ENCODE measurements at places on chromosomes 7 and 10.
A peak's percentile ranks its signal among the peaks of the same experiment; 100 is the strongest.

DNA sequence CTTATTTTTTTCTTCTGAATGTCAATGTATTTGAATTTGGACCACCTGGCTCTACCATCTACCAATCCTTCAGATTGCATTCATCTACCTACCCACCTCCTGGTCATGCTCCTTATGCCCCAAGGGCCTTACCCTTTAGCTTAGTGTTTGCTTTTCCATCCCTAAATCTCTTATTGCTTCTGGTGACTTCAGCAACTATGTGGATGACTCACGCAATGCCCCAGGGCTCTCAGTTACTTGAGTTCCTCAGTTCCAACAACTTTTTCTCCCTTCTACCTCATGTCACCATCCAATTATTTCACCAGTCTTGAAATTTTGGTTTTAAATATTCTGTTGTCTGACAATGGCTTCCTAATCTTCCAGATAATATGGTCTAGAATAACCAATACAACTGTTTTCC is 118.9 kb downstream of the CFAP58 start:
- DNase-seq, result no peak

- no peak for DNase-seq
Measured at GRCh38 chr7:116169060-116169459, 41.3 kb upstream of the TES start.

DNA sequence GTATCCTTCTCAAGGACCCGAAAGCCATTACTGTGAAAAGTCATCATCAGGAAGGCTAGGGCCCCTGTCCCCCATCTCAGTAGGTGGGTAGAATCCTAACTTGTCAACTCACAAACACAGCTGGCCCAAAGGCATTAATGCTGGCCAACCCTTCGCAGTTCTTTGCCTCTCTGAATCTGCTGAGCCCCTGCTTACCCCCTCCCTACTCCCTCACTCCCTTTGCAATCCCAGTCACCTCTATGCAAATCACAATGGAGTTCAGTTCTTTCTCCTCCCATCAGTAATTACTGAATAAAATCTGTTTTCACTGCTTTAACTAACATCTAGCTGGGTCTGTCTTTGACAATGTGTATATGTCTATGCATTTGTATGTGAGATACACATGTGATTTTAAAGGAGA is 38.1 kb upstream of the AOAH start:
- no peak for DNase-seq

- DNase-seq, result no peak
Measured at GRCh38 chr10:63266391-63267316, 133.5 kb downstream of the NRBF2 start.

DNA sequence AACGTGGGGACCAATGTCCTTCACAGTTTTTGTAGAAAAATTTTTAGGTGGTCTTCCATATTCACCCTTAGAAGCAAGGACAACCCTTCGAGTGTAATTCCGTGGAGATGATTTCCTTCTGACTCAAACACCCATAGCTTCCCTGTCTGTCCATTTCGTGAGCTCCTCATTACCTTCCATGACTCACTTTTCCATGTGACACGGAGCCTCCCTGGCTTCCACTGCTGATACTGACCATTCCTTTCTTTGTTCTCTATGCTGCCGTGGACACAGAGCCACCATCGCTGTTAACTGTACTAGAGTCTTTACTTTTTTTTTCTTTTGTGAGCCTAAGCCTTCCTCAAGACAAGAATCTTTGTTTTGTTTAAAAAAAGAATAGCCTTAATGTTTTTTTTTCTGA is 12.5 kb upstream of the ARMS2 start:
- DNase-seq, result no peak

DNA sequence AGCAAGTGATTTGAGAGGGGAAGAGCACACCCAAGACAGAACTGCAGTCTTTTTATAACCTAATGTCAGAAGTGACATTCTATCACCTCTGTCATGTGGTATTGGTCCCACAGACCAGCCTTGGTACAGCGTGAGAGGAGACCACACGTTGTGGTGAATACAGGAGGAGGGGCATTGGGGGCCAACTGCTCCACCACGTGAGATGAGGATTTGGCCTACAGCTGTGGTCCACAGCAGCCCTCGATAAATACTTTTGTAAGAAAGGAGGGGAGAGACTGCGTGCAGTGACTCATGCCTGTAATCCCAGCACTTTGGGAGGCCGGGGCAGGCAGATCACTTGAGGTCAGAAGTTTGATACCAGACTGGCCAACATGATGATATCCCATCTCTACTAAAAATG is 243.1 kb downstream of the FGFR2 start:
- DNase-seq, result no peak

GRCh38 chr7:142720172-142720773 is 29.0 kb upstream of the PRSS1 start:
- no peak for DNase-seq

DNA sequence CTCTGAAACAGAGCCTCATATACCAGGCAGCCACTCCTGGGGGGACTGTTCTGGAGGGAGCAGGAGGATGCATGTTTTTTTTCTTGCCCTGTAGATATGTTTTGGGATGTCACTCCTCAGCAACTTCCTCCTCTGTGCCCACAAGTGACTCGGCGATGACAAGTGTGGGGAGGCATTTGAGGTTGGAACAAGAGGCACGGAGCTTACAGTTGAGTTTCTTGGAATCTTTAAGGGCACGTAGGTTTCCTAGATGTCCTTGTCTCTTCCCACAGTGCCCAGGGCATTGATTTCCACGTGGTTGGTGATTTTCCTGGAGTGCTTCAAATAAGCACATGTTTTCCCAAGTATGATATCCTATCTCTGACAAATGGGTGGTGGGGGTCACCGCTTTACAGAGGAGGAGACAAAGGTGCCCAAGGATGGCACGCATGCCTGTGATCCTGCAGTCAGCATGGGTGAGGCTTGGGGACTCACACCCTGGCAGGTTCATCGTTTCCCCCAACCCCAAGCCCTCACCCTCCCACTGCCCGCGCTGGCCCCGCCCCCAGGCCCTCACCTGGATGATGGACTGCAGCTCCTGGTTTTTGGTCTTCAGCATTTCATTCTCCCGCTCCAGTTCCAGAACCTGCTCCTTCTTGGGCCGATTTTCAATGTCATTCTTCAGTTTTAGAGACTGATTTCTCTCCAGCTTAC is 95.2 kb upstream of the GNA12 start:
- DNase-seq, result peak; percentile 33

DNA sequence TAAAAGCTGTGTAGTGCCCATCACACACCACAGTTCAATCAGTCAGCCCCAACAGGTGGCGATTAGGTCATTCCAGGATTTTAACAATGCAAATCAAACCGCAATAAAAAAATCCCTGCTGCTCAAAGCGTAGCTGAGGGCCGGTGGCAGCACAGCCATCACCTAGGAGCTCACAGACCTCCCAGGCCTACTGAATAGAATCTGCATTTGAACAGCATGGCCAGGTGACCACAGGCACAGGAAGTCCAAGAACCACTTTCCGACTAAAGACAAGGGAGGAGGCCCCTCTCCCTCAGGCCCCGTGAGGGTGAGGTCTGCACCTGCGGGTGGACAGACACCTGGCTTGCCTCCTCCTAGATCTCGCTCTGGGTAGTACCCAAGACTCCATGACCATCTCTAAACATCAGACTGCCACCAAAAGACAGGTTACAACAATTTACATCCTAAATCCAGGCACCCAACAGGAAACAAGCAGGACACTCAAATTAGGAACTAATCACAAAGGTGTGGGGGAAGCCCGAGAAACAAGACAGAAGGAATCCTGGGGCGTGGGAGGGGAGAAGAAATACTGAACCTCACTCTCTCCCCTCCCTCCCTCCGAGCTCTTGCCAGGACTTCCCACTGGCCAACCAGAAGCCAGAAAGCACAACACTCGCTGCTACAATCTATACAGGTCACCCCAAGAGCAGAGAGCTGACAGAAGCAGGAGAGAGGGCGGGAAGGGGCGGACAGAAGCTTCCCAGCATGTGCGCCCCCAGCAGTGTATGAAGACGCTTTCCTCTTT is 19.2 kb downstream of the GNA12 start:
- no peak for DNase-seq

- no peak for DNase-seq
Measured at GRCh38 chr10:103792547-103792946, 62.8 kb downstream of the SH3PXD2A start.

DNA sequence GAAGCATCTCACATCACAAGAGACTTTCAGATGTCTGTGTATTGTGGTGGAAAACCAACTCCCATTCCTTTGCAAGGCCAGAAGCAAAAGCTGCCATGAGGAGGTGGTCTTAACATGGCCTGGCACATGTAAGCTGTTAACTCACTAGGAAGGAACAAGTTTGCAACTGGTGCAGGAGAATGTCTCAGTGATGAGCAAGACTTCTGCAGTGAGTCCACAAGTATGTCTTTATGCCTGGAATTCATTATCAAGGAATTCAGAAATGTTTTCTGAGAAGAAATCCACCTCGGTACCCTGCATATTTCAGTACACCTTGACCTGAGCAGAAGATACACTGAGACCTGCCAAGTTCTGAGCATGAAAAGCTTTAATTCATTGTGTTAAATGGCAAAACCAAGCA is 1033.1 kb downstream of the NRG3 start:
- DNase-seq, result no peak

DNA sequence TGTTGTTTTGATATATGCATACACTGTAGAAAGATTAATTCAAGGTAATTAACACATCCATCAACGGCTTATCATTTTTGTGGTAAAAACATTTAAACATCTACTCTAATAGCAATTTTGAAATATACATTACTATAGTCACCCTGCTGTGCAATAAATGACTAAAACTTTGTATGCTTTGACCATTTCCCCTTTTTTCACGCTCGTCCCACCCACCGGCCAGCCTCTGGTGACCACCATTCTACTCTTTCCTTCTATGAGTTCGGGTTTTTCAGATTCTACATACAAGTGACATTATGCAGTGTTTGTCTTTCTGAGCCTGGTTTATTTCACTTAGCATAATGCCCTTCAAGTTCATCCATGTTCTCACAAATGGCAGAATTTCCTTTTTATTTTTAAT is 21.3 kb downstream of the CYCS start:
- DNase-seq, result no peak

GRCh38 chr10:124236816-124237215 is 143.4 kb upstream of the CHST15 start:
- DNase-seq, result no peak

Measured in GF-D8 (cell line).